CD4-positive, alpha-beta T cell treated with Interleukin-1 beta for 1 hour (primary cell): ENCODE measurements at places on chromosomes 6 and 20.
A peak's percentile ranks its signal among the peaks of the same experiment; 100 is the strongest.

DNA sequence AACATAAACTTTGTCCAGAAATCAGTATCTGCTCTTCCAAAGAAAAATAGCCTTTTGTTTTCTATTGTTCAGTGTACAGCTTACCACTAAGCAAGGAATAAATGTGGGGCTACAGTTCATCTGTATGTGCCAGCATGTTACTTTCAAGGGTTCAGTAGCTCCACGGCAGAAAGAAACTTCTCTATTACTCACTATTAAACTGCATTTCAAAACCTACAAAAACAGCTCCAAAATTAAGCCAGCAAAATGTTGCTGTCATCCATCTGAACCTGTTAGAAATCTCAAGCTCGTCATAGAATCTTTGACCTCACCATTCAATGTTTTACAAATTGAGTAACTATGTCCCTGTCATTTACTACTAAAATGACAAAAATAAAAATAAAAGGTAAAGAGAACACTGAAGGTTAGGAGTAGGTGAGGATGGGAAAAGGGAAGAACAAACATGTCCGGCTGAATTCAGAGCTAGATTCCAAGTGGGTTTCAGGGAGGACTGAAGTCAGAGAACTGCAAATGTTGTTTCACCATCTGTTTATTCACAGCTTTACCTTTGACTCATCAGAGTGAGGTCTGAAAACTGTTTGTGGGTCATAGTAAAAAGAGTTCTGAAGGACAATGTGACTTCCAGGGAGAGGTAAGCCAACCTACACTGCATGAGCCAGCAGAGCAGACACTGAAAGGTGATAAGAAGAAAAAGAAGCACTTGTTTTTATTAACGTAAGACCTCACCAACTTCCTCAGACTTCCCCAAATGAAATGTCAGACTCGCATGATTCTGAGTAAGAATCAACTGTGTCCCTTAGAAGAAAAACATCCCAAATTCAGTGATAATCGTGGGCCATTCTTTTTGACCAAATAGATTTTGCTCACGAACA is 62.0 kb downstream of the ATXN1 start:
- DNase-seq, result peak; percentile 60

- DNase-seq, result no peak
These were observed 51.5 kb upstream of the TMEM170B start for GRCh38 chr6:11486051-11486450.

GRCh38 chr6:1713016-1713600 is 103.4 kb downstream of the FOXC1 start:
- no peak for DNase-seq

DNA sequence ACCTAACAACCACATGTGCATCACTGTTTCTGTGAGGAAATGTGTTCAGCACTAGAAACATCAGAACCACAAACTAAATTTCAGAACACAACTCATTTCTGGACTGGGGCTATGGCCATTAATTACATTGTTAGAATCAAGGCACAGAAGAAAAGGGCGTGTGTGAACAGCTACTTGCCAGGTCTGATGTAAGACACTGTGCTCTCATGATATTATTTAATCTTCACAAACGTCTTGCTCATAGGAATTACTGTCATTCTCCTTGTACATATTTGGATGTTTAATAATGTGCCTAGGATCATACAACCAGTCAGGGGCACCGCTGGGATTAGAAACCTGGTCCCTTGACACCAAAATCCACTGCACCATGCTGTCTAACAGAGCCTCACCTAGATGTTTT is 14.8 kb downstream of the ADGRF1 start:
- DNase-seq, result no peak

GRCh38 chr6:109901976-109902375 is 76.1 kb upstream of the GPR6 start:
- DNase-seq, result no peak

DNA sequence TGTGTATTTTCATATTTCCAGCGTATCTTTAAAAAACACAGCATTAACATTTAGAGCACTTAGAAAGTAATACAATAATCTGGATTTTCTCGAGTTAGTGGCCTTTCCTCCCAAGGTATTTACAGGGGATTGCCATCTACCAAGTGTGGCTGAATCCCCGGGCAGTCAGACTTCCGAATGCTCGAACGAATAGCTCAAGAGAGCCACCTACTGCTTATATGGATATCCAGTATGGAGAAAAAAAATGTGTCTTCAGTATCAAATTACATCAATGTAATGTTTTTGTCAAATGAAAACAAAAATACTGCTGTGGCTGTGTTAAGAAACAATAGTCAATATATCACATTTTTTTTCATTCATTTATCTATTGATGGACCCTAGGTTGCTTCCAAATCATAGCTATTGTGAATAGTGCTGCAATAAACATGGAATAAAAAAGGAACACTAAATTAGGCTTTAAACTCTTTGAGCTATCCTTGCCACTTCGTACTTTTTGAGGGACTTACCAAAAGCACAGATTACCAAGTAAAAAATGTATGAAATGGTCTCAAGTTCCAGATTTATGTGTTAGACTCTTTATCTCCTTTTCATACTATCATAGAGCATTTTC is 654.5 kb upstream of the PTCHD4 start:
- no peak for DNase-seq

DNA sequence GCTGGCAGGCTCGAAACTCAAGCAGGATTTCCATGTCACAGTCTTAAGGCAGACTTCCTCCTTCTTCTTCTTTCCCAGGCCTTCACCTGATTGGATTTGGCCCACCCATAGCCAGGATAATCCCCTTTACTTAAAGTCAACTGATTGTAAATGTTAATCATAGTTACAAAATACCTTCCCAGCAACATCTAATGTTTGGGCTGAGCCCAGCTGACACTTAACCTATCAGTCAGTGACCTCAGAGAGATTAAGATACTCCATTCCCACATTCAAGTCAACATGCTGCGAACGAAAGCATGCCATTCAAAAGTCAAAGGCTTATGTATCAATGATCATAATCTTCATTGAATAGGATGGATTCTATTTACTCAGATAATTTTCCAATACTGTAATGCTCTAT is 16.0 kb downstream of the MAP7 start:
- no peak for DNase-seq

- DNase-seq, result no peak
These were observed 159.6 kb downstream of the MTHFD1L start for GRCh38 chr6:151025076-151025475.

- DNase-seq, result no peak
These were observed 151.3 kb downstream of the LCA5 start for GRCh38 chr6:79385893-79386292.

DNA sequence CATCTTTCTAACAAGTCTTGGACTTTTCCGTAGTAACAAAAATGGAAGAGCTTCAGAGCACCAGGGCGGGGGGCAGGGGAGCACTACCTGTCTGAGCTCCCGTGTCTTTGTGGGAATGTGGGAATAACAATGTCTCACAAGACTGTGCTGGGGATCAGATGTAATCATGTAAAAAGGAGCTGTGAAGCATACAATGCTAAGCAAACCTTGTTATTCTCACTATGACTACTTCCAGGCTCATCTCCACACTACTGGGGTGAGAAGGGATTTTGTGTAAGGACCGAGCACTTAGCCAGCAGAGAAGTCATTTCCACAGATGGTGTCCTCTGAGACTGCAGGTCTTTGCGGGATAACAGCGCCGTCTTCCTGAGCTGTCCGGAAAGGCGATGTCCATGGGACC is 27.1 kb downstream of the PRR18 start:
- DNase-seq, result no peak

- DNase-seq, result no peak
These were observed 183.0 kb upstream of the PHACTR1 start for GRCh38 chr6:12533586-12533985.

- DNase-seq, result no peak
These were observed 82.8 kb downstream of the ZMYND8 start for GRCh38 chr20:47273591-47274235.
